Skin of body (tissue), 3 donors: ENCODE measurements at places on chromosomes 6 and 20.

DNA sequence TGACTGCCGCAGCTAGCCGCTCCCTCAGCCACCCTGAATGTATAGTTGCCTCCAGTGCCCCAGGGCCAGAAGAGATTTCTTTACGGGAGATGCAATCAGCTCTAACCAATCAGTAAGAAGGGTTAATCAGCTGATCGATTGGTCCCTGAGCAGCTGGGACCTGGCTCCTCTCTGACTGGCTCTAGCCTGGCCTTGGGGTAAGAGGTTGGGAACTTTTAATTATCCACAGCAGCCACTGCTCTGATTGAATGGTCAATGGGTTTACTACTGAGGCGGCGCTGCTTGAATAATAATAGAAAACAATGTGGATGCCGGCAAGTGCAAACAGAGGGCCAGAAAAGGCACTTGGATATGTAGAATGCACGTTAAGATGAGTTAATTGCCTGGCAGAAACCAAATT lies 99.8 kb downstream of the TFAP2A start:
- no peak for DNase-seq

DNA sequence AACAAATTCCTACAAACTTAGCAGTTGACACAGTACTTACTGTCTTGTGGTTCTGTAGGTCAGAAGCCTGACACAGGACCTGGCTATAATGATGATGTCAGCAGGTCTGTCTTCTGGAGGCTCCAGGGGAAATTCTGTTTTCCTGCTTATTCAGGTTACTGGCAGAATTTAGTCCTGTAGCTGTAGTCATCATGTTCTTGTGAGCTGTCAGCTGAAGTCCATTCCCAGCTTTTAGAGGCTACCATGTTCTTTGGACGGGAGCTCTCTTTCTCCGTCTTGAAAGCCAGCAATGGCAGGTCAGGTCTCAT lies 99.2 kb downstream of the HIVEP1 start:
- DNase-seq = no peak

DNA sequence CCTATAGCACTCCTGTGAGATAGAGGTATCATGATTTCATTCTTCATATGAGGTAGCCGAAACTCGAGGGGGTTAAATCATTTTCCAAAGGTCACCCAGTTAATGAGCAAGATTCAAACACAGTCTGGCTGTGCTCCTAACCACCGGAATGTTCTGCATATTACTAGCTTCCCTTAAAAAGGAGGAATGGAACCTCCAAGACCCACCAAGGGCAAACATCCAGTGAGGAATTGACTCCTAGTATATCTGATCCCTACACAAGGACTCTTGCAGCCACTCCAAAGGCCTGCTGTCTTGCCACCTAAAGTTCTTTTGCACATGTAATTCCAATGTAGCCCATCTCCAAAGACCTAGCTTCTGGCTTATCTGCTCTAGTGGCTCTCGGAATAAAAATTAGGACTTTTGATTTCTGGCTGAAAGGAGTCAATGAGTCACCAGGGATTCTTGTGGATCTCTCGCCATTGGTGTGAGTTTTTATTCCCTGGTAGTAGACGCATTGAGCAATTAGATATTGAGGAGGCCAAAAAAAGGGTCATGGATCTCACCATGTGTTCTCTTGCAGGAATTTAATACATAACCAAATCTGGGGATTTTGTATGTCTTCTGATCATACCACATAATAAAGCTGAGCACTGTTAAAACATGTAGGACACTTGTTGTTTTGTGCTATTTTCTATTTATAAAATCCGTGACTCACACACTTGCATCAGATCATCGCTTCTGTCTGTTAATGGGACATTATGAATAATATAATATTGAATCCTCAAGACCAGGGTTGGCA lies 9.1 kb downstream of the BCAS1 start:
- peak; percentile 65 for DNase-seq

- DNase-seq = no peak
These were observed 2.0 kb downstream of the LST1 start for GRCh38 chr6:31587791-31588777.

GRCh38 chr20:4633379-4633778 lies 88.3 kb upstream of the PRND start:
- DNase-seq = no peak

DNA sequence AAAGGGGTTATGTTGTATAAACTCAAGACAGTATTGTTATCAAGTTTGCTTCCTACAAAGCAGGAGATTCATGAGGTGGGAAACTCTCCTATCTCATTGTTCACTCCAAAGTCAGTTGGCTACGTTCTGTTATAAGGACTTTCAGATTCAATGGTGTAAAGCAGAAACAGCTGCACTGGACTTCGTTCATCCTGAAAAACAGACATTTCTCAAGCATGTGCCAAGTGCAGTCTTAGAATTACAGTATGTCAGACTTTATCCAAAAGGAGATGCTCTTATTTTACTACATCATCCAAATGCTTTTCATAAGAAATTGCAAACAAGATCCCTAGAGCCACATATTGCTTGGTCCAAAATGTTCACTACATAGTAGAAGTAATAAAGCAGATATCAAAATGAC lies 14.9 kb downstream of the COL21A1 start:
- peak; percentile 89 for DNase-seq
